ENCODE measurements at places on chromosomes 6 and 20.

DNA sequence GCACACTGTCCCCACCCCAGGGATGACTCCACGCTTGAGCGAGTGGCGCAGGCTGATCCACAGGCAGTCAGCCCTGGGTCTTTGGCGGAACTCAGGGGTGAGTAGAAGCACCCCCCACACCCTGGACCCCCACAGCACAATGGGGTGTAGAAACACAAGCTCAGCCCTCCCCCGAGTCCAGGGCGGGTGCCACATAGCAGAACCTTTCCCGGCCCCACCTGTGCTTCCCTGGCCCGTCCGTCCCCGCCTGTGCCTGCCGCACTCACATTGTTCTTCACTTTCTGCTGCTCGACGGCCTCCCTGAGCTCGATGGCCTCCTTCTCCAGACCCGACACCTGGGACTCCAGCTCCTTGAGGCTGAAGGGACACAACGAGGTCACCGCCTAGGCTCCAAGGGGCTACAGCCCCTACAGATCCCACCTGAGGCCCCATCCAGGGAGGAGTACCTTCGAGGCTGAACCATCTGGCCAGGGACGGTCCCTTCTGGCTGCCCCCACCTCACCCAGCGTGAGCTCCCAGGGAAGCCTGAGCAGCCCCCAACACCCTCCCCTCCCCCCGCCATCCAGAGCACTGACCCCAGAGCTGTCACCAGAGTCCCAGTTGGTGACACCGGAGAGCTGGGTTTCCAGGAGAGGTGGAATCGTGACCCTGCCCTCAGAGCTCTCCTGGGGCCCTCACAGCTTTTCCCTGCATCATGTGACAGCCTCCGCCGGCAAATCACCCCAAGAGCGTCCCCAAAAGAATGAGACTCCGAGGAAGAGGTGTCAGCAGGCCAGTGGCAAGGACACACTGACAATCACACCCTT, 55.6 kb downstream of the DSTN start:
- no peak for DNase-seq

- DNase-seq: peak; percentile 44
Observed at GRCh38 chr6:16154904-16155303, 26.0 kb downstream of the MYLIP start.

GRCh38 chr20:54525916-54526590, 50.7 kb downstream of the DOK5 start:
- DNase-seq: no peak

DNA sequence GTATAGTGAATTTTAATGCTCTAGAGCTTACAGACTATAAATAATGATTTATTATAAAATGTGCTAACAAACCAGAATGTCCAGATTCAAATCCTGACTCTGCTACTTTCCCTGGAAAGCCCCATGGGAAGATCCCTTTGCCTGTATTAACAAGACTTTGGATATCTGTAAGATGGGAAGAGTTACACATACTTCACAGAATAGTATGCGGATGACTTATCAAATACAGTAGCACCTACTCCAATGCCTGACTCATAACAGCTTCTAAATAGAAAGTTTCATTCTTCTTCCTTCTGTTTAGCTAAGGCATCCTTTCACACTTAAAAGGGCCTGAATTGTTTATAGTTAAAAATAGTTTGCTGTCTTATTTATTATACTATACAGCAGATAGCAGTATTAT, 166.3 kb downstream of the KCNQ5 start:
- peak; percentile 85 for DNase-seq

DNA sequence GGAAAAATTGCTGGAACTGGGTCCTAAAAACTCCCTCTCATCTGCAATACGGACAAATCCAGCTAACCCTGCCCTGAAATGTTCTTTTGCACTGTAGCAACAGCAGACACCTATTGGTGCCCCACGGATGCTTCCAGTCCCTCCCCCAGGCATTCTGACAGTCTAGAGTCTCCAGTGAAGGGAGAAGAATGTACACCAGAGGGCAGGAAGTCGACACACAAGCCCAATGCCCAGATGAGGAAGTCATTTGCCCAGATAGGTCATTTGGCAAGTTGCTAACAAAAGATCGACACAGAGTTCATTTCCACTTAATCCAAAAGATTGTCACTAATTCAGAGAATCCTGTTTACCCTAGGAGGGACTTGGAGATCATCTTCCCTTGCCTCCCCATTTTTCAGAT, 293.0 kb upstream of the PRDM1 start:
- no peak for DNase-seq

- no peak for DNase-seq
Observed at GRCh38 chr6:89008001-89008814, 44.8 kb upstream of the RNGTT start.

DNA sequence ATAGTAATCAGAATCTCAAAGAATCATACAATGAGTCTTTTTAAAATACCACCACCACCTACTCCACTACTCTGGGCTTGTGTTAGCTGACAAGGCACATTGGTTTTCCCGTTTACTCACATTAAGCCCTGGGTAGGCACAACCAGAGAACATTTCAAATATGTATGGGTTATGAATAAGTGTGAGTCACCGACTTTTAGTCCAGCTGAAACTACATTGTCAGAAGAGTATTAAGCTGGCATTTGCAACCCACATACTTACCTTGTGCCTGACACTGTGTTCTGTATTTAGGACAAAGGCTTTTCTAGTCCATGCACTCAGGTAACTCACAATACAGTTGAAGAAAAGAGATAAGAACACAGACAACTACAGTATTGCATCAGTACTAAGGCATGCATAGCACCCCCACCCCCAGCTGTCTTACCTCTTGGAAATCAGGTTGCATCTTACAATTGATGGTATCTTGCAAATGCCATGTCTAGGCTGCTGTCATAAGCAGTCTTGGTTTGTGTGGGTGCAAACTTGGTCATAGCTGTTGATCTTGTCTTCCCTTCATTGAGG, 40.3 kb upstream of the AHI1 start:
- DNase-seq: peak; percentile 68

DNA sequence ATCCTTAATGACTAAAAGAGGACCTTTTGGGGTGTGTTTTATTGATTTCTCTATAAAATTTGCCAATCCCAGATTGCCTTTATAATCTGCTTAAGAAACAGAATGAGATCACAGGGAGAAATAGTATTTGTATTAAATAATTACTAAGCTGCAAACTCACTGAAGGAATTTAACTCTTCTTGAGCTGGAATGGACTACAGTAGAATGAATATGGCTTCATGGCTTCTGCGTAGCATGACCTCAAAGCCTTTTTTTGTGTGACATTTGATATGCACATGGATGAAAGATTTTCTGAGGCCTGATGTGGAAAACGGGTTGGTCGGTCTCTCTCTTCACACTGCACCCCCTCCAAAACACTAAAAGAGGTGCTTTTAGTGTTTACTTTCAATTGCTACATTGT, 115.9 kb downstream of the QKI start:
- DNase-seq: no peak

- peak; percentile 89 for DNase-seq
Observed at GRCh38 chr6:37134036-37134395, 35.9 kb upstream of the PIM1 start.

- no peak for DNase-seq
Observed at GRCh38 chr6:155939253-155939652, 483.6 kb upstream of the NOX3 start.

GRCh38 chr20:63696628-63697356, at the start of gene TNFRSF6B:
TNFRSF6B (plus strand) TSS chr20:63696652; CDS start chr20:63696768, 116 bp downstream.
- no peak for DNase-seq

GRCh38 chr20:50520222-50520880, 10.2 kb downstream of the PTPN1 start:
- DNase-seq: no peak

- DNase-seq: peak; percentile 26
Observed at GRCh38 chr20:11676630-11677287, 240.9 kb upstream of the BTBD3 start.

- no peak for DNase-seq
Observed at GRCh38 chr6:160685762-160686450, 16.1 kb upstream of the PLG start.

- DNase-seq: no peak
Observed at GRCh38 chr20:8213831-8214587, 81.9 kb downstream of the PLCB1 start.

DNA sequence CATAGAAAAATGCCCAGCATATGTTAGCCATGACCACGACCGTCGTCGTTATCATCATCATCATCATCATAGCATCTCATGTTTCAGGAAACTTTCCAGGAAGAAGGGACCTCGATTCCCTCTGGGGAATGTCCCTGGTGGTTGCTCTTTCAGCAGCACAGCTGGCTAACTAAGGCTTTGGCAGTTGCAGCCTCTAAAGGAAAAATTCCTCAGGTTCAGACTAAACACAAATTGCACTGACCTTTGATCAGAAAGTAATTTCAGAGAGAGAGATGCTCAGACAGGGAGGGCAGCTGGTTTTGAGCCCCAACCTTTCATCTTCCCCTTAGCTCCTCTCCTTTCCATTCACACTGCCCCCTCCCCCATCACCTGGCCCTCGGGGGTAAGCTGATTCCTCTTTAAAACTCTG, 5.6 kb upstream of the CFB start:
- peak; percentile 47 for DNase-seq

- DNase-seq: no peak
Observed at GRCh38 chr6:51725155-51725554, 362.3 kb downstream of the PKHD1 start.

- no peak for DNase-seq
Observed at GRCh38 chr6:8441452-8441851, 6.1 kb upstream of the SLC35B3 start.

DNA sequence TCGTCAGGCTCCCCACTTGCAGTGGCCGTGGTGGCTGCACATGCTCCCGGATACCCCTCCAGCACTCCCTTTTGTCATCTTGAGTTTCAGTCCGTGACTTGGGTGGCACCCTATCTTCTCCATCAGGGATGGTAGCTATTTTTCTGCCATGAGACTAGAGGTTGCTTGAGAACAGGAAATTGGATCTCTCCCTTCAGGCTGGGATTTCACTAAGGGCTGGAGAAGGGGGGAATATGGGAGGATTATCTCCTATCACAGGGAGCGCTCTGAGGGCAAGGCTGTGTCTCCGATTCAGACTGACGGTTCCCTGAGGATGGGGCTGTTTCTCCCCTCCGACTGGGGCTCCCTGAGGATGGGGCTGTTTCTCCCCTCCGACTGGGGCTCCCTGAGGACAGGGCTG, 123.1 kb downstream of the MRPL14 start:
- no peak for DNase-seq

- DNase-seq: no peak
Observed at GRCh38 chr20:13382786-13383185, 161.7 kb downstream of the ISM1 start.
